H9 (cell line): ENCODE measurements at places on chromosomes 1 and 21.
A peak's percentile ranks its signal among the peaks of the same experiment; 100 is the strongest.

DNA sequence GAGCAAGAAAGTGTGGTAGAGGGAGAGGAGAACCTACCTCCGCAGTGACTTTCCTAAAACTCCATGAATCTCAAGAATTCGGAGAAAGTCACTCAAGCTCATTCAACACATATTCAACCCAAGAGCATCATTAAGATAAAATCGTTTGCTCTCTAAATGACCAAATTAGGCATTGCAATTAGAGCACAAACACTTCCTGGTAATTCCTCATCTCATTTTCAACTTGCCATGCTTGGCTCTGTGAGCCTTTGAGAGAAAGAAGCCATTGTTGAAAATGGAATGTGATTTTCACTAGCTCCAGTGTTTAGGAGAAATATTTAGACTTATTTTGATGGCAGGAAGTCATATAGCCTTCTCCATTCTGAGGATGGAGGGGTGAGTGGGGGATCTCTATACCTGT lies 52.5 kb downstream of the KAZN start:
- no peak for DNase-seq

- DNase-seq, result no peak
Observed at GRCh38 chr1:9549955-9550546, 10.8 kb downstream of the SLC25A33 start.

- DNase-seq, result no peak
Observed at GRCh38 chr1:181931873-181932272, 129.6 kb downstream of the ZNF648 start.

GRCh38 chr1:204459706-204460105 lies 34.9 kb downstream of the PIK3C2B start:
- DNase-seq, result no peak

DNA sequence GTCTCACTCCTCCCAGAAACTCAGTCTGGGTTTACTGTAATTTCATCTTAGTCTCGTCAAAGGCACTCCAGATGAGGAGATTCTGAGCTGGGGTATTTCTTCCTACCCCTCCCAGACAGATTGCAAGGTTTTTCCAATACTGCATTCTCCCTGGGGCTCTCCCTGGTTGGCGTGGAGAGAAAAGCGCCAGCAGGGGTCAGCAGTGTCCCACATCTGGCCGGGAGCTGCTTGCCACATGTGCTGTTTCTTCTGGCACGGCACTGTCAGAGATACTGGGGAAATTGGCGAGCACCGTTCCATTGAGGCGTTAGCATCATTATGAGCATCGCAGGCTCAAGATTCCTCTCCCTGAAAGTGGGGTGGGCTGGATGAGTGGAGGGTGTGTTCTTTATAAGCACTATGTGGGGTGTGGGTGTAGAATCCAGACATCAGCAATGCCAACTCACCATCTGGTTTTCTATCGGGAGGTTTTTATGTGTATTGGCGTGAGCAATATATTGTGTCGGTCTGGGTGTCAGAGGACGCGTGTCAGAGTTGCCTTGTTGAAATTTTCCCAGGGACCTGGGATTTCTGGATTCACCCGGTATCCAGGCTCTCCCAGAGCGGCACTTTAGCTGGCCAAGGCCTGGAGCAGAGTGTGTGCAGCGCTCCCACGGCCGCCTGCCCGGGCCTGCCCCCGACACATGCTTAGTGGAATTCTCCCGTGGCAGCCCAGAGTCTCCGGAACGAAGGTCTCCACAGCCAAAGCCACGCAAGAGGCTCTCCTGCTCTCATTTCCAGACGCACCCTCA lies 8.0 kb upstream of the NAV1 start:
- peak; percentile 88 for DNase-seq

DNA sequence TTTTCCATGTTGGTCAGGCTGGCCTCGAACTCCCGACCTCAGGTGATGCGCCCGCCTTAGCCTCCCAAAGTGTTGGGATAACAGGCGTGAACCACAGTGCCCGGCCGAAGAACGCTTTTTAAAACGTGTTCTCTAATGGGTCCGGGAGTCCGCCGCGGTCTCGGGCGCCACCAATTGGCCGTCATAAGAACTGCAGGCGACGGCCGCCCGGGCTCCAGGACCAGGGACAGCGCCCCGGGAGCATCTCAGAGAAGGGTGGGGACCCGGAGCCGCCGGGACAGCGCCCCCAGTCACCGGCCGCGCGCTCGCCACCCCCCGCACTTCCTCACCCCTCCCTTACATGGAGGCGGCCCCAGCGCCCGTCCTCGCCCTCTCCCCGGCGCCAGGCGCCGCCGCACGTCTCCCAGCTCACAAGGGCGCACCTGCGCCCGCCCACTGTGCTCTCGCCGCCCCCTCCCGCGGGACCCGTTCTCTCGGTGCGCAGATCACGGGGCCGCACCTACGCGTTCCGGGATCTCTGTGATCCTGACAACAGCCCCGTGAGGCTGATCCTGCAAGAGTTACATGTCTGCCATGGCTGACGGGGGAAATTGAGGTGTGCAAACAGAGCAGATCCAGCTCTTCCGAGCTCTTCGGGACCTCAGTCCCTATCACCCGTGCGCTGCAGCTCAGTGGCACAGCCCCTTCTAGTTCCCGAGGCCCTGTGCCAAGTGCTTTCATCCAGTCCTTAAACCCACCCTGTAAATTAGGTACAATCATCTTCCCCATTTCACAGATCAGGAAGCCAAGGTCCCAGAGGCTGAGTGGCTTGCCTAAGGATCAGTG lies 9.8 kb downstream of the RAP1GAP start:
- peak; percentile 91 for DNase-seq

- DNase-seq, result no peak
Observed at GRCh38 chr1:111873460-111874030, 115.9 kb downstream of the KCND3 start.

DNA sequence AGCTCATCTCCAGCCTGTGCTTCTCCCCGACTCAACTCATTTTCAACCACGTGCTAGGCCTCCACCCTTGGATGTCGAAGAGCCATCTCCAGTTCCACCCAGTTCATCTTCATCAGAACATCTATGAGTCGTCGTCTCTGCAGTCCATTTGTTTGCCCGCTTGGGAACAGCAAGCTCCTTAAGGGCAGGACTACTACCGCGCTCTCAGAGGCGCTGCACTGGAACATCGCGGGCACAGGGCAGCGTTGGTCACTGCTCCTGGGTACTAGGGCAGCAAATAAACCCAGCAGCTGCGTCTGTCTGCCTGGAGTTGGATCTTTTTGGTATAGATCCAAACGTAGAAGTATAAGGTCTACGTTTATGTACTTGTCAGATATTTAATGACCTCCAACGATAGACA lies 478 bp upstream of the PRDM2 start:
- peak; percentile 37 for DNase-seq

GRCh38 chr21:44855572-44855971 lies 17.9 kb downstream of the PTTG1IP start:
- no peak for DNase-seq

- no peak for DNase-seq
Observed at GRCh38 chr1:113782406-113782805, 23.1 kb upstream of the PHTF1 start.

DNA sequence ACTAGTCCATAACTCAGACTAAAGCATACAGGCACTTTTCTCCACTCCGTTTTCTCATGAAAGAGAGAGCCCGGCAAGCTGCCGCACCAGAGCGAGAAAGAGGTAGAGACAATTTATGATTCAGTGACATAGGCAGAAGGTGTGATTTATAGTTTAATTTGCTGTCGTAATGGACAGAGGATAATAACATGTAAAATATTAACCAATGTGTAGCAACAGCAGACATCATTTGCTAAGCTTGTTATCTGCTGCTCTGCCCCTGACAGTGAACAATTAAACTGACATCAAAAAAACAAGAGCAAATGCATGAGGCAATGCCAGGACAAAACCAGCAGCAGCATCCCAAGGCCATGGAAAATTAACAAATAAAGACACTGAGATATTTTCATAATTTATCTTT lies 214.0 kb downstream of the ATG4C start:
- no peak for DNase-seq

DNA sequence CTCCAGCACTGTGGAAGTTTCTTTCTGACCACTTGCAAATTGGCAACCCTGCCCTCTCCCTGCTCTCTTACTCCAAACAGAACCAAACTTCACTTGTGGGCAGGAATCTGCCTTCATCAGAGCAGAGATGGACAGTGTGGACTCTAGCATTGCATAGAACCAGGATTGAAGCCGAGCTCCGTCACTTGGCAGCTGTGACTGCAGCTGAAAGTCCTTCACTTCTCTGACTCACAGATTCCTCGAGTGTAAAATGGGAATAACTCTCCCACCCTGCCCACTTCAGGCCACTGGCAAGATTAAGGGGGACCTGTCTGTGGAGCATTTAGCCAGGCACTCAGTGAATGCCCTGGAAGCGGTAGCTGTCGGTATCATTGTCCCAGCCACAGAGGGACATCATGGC lies 75.7 kb upstream of the ZBTB40 start:
- no peak for DNase-seq

DNA sequence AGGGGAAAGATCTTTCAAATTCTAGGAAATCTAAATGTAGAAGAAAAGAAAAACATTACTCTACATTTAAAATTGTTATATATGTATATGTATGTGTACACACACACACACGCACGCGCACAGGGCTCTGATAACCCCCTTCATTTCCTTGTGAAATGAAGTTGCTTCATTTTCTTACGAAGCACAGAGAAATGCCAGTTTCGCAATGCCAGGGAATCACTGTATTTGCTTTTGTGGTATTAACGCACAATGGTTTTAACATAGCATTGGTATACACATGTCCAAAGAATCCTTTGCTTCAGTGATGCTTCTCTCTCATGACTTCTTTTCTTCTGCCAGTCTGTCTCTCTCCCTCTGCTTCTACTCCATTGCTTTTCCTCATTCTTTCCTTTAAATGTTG lies 8.4 kb upstream of the DDAH1 start:
- DNase-seq, result no peak

GRCh38 chr1:223683586-223684487 lies 18.3 kb upstream of the CAPN8 start:
- DNase-seq, result peak; percentile 68

DNA sequence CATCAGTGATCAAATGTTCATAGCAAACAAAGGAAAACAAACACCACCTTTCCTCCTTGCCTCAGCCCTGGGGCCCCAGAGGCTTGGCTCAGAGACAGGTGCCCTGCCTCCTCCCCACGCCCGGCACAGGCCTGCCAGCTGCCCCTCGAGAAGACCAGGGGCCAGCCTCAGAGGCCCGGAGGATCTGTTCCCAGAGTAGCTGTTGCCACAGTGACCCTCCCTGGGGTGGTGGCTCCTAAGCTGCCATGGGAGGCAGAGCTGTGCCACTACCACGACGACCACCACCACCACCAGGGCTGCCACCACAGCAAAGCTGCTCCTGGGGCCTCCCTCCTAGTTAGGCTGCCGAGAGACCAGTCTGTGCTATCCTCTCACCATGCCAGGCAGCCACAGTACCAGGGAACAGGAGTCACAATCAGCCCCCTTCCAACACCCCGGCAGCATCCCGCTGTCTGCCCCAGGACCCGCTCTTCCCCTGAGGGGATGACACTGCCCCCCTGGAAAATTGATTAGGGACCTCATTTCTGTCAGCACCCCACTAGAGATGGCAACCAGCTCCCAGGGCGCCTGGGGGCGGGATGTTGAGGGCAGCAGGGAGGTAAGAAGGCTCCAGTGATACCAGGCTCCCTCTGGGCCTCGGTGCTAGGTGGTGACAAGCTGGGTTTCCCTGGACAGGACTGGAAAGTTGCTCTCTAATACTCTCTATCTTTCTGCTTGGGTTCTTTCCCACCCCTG lies 30.5 kb downstream of the KCNC4 start:
- no peak for DNase-seq
